Activated T-cell treated with anti-CD3 and anti-CD28 coated beads for 48 hours (primary cell): ENCODE measurements at places on chromosomes 12 and 14.

GRCh38 chr12:9648701-9649531 lies 20.6 kb upstream of the CLEC2D start:
- no peak for DNase-seq

DNA sequence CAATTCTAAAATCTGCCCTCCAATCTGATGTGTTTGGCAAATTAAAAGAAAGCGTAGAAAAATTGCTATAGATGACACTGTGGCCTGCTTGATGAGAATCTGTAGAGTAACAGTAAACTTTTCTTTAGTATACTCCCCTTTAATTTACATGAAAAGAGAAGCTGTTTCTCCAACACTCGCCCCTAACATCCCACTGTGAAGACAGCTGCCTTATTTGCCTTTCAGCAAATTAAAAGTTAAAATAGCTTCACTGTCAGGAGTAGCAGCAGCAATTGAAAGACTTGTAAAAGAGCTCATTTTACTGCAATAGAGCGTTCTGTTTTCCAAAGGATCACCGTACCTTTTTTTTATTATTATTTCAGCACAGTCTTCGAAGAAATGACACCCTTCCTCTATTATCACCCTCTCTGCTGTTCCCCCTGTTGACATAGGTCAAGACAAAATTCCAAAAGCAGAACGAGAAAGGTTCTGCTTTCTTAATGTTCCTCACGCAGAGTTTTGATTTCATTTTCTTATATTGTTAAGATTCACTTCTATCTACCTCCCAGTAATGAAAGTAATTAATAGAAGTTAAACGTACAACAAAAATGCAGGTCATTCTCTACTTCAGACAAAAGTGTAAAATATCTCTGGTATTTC lies 153.5 kb upstream of the USP15 start:
- DNase-seq, result no peak

DNA sequence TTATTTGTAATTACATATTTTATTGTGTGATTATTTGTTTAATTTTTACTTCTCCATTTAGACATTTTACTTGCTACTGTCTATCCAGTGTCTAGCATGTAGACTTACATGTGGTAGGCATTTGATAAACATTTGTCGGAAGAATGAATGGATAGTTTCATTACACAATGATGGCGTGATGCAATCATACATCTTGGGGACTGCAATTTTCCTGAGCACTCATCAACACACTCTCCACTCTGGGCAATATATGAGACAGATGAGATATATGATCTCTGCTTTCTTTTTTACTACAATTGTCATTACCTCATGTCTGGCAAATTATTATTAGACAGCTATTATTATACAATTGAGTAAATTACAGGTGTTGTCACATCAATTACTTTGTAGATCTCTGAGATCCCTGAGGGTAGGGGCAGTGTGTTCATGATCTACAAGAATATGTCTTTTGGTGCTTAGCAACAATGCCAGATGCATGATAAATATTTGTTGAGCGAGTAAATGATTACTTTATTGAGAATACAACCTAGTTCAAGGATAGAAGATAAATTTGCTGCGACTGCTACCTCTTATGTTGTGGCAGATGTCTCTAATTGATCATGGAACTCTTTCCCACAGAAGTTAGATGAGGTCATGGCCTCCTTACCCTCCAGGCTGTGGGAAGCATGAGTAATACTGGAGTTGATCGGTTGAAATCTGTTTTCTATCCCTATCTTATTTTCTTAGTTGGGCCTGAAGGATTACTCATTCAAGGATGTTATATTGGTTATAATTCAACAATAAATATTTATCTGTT lies 416.0 kb downstream of the LRIG3 start:
- no peak for DNase-seq

DNA sequence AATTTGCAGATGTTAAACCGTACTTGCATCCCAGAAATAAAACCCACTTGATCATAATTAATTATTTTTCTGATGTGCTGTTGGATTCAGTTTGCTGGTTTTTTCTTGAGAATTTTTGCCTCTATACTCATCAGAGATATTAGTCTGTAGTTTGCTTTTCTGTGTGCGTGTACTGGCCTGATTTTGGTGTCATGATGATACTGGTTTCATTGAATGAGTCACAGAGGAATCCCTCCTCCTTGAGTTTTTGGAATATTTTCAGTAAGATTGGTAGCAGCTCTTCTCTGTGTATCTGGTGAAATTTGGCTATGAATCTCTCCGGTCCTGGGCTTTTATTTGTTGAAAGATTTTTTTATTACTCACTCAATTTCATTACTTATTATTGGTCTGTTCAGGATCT lies 100.4 kb upstream of the PMCH start:
- DNase-seq, result no peak

DNA sequence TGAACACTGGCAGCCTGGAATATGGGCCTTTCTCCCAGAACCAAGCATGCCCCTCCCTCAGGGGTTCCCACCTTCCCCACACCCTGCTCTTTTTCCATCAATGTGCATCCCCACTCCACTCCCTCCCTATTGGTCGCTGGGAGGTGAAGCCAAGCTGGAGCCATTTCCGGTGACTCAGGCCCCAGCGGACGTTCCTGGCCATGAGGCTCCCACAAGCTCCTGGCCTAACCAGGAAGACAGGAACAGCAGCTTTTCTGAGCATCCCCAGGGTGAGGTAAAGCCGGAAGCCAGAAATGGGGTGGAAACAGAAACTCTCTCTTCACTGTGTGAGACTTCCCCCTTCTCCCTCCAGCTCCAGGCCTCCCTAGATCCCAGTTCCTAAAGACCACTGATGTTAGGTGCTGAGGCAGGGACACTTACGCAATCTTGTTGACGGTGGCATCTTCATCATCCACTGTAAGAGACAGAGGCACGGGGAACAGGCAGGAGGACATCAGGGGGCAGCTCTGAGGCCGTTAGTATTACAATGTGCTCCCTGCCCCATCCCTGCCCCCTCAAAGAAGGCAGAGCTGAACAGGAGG lies 5.1 kb downstream of the LMBR1L start:
- DNase-seq, result no peak

- DNase-seq, result no peak
Observed at GRCh38 chr12:45629292-45629691, 100.2 kb upstream of the ARID2 start.

DNA sequence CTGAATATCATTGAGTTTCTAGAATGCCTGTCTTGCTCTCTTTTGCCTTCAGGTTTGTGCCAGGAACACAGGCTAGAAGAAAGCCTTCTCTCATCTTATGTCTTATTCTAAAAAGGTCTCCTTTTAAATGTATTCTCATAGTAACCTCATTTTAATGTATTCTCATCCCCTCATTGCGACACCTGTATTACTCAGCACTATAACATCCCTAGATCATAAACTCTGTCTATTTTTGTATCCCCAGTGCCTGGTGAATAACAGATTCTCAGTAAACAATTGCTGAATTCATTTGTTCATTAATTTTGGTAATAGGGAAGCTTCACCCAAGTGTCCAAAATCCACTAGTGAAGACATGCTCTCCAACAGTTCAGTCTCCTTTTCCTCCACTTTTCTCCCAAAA lies 8.8 kb upstream of the LRRK2 start:
- DNase-seq, result no peak

DNA sequence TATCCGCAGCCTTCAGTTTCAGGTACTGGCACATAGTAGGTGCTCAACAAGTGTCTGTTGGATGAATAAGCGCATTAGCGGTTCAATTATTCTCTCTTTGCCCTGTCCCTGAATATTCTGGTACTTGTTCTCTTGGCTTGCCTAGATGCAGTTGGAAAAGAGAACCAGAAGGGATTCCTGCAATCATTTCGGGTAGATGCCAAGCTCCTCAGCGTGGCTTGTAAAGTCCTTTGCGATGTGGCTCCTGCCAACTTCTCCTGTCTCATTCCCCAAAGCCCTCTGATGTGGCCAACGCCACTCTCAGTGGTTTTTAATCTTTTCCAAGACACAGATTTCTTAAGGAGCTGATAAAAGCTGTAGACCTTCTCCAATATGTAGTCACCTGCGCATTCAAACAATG lies 230.3 kb downstream of the SUDS3 start:
- no peak for DNase-seq

DNA sequence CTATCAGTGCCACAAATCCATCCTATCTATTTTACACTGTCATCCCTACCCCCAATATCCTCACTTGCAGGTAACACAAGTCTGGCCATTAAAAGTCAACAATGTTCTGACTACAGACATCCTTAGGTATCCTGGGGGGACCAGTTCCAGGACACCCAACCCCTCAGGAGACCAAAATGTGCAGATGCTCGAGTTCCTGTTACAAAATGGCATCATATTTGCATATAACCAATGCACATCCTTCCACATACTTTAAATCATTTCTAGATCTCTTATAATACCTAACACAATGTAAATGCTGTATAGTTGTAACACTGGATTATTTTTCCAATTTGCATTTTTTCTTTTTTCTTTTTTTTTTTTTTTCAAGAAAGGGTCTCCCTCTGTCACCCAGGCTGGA lies 6.9 kb downstream of the SYCP3 start:
- DNase-seq, result no peak

- DNase-seq, result no peak
Observed at GRCh38 chr12:38385486-38385885, 68.9 kb downstream of the ALG10B start.

DNA sequence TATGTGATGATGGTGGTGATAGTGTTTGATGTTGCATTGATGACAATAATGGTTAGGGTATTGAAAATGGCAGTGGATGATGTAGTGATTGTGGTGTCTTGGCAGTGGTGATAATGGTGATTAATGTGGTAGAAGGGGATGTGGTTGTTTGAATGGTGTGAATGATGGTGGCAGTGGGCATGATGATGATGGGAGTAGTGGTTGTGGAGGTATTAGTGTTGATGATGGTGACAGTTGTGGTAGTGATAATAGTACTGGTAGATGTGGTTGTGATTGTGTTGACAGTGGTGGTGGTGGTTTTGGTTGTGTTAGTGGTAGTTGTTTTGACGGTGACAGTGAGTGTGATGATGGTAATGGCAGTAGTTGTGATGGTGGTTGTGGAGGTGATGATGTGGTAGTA lies 1049.0 kb downstream of the VRK1 start:
- peak; percentile 15 for DNase-seq

GRCh38 chr12:47735649-47736048 lies 10.4 kb upstream of the ENDOU start:
- DNase-seq, result no peak

GRCh38 chr14:22163051-22163450 lies 426.0 kb downstream of the DAD1 start:
- no peak for DNase-seq

- no peak for DNase-seq
Observed at GRCh38 chr14:103524002-103524935, 1.6 kb upstream of the CKB start.

GRCh38 chr14:36996133-36996856 lies 176.1 kb downstream of the SLC25A21 start:
- no peak for DNase-seq

GRCh38 chr14:90137807-90138206 lies 76.0 kb downstream of the KCNK13 start:
- DNase-seq, result no peak

GRCh38 chr14:45253754-45254310 lies 830 bp upstream of the MIS18BP1 start:
- DNase-seq, result no peak

DNA sequence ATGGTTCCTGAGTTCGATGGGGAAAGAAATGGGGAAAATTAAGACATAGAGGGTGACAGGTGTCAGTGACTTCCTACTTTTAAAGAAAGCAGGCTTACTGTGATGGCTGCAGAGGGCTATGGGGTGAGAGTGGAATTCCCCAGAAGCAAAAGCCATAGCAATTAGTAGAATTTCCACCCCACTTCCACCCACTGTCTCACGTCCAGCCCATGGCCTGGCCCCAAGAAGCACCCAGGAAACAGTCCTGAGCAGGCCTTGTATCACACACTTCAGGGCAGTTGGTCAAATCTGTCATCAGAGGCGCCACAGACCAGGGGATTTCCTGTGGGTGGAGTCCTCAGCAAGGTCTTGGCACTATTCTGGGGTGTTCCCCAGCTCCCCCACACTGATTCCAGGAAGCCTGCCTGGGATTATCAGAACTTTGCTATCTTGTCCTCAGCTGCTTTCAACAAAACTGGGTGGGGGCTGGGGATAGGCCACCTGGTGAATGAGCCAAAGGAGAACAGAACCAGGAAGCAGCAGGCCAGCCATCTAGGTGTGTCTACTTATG lies 120.1 kb upstream of the CCND2 start:
- peak; percentile 65 for DNase-seq
